ENCODE measurements at places on chromosomes 13 and 19.

DNA sequence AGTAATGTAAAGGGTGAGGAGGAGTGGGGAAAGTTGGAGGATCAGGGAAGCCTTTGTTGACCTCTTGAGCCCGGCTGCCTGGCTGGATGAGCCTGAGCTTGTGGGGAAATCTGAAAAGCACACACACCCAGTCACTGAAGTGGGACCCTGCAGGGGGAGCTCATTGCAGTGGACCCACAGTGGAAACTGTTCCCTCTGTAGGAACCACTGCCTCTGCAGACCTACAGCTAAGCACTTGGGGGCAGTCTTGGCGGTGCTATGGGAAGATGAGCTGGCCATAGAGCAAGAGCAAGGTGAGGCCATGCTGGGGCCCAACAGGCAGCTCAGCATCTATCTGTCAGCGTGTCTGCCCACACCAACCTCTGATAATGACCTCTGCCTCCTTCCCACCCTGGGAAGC lies 294.8 kb downstream of the TSHZ3 start:
- no peak for DNase-seq

DNA sequence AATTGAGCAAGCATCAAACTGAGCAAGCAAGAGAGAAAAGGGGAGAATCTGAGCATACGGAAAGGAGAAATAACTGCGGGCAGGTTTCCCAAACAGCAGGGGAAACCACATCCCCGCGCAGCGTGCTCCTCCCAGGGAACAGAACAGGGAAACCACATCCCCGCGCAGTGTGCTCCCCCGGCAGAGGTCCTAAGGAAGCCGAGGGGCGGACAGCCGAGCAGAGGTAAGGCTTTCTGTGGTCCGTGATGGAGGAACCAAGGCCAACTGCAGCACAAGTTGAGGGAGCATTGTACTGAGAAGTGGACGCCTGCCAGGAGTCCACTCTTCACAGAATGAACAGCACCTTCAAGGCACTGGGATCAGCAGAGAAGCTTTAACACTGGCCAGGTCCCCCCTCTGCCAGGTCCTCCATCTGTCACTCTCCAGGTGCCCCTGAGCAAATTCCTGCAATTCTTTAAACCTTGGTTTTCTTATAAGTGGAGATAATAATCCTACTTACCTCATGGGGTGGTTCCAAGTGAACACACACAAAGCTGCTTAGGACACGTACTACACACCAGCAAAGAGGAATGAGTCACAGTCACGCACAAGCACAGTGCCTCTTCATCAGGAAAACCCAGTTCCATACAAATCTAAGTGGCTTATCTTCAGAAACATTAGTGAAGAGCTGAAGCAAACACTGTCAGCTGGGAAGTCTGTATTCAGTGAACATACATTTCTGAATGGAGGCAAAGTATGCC lies 23.0 kb upstream of the LAMP1 start:
- no peak for DNase-seq

GRCh38 chr19:5144545-5145179 lies 175.7 kb downstream of the KDM4B start:
- DNase-seq = no peak

- no peak for DNase-seq
These were observed 4.0 kb upstream of the ZNF43 start for GRCh38 chr19:21839976-21840375.

GRCh38 chr19:56933014-56933705 lies 92.6 kb upstream of the PEG3 start:
- DNase-seq = no peak

DNA sequence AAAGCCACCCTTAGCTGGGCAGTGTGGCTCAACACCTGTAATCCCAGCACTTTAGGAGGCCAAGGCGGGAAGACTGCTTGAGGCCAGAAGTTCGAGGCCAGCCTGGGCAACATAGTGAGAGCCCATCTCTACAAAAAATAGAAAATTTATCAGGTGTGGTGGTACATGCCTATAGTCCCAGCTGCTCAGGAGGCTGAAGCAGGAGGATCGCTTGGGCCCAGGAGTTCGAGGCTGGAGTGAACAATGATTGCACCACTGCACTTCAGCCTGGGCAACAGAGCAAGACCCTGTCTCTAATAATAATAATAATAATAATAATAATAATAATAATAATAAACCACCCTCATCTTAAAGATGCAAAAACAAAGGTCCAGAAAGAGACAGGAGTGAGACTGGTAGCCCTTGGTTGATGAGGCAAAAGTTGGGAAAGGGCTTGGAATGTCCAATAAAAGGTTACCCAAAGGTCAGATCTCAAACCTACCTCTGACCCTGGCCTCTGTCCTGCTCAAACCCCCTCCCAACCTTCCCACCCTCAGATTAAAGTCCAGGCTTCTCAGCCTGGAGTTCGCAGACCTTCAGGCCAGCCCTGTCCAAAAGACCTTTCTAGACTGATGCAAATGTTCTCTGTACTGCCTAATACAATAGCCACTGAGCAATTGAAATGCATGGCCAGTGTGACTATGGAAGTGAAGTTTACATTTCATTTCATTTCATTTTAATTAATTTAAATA lies 9.1 kb downstream of the ZNF575 start:
- no peak for DNase-seq

- no peak for DNase-seq
These were observed 397.8 kb upstream of the HTR2A start for GRCh38 chr13:47294691-47295090.

DNA sequence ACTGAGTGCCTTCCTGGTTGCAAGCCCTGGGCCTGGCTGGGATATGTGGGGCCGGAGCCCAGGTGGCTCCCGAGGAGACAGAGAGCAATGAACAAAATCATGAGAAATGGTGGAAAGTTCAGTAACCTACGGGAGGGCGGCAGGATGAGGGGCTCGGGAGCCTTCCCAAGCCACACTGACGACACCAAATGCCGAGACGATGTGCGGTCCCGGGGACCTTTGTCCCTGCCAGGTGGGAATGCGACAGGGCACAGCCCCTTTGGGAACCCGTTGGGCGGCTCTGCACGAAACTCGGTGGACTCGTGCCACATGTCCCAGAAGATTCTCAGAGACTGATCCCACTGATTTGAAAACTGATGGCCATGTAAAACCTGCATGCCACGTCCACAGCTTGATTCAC lies 11.7 kb upstream of the ZNF14 start:
- no peak for DNase-seq

GRCh38 chr13:77429320-77430142 lies 102.6 kb upstream of the MYCBP2 start:
- DNase-seq = no peak

DNA sequence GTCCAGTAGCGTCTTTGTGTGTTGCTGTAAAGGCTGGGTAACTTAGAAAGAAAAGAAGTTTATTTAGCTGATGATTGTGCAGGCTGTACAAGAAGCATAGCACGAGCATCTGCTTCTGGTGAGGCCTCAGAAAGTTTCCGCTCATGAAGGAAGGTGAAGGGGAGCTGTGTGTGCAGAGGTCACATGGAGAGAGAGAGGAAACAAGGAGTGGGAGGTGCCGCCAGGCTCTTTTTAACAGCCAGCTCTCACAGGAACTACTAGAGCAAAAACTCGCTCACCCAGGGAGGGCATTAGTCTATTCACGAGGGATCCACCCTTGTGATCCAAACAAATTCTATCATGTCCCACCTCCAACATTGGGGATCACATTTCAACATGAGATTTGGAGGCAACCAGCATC lies 99.8 kb downstream of the GPR12 start:
- no peak for DNase-seq

DNA sequence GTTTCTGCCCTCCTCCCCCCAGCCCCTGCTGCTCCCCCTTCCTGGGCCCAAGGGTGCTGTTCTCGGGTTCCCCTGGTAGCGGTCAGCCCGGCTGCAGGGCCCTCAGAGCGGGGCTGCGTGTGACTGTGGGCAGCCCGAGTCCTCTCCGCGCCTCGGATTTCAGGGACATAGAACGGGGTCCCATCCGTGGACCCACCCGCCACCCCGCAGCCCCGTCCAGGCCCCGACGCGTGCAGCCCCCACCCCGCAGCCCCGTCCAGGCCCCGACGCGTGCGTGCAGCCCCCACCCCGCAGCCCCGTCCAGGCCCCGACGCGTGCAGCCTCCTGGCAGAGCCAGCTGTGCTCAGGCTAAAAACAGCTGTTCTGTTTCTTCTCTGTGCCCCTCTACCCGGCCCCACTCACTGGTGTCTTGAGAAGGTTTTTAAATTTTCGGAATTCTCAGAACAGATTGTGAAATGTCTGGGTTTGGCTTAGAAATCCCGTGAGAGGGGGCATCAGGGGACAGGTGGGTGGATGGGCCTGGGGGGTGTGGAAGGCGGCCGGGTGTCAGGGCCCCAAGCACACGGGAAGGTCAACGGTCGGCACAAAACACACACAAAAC lies 5.5 kb upstream of the PRTN3 start:
- DNase-seq = no peak

DNA sequence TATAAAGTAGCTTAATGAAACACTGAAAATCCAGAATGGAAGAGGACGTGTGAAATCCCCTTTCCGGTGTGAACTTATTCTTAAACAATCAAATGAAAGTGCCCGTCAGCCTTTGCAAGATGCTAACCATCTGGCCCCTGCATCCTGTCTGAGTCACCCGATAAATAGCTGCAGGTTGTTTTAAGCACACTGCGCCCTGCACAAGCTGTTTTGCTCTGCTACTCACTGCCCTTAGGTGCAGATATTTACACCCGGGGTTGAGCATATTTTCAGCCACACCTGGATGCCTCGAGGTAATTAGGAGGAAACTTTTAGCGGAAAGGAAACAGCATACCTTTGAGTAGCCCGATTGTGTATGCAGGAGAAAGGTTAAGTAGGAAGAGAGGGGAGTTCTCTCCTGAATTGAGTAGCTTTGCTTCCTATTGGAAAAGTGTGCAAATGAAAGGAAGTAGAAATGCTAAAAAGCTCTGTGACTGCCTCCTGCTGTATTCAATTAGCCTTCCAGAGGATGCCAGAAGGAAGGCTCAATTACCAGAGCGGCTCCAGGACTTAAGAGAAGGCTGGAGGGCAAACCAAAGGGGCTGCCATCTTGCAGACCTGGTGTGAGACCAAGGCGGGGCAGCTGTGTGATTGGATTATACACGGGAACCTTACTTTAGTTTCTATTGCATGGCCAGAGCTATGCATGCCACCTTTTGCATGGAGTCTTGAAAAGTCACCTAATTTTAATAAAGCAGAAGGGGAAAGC lies 42.5 kb downstream of the IRS2 start:
- DNase-seq = no peak

DNA sequence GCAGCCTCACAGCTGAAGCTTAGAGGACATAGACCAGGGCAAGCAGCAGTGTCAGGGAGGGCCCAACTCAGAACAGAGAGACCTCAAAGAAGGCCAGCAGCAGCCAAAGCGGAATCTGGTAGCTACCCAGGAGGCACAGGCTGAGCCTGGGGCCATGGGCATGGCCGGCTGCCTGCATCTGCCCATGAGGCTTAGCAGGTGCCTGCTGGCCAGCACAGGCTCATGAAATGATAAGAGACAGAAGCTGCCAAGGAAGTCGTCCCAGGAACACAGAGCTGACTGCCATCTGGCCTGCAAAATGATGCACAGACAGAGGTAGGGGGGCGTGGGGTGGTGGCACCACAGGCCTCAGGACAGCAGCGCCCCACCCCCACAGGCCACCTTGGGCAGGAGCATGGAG lies 29.2 kb downstream of the TUBA3C start:
- DNase-seq = no peak

GRCh38 chr19:3189702-3190469 lies 4.2 kb downstream of the NCLN start:
- no peak for DNase-seq

GRCh38 chr13:45516757-45517156 lies 52.0 kb downstream of the COG3 start:
- no peak for DNase-seq

DNA sequence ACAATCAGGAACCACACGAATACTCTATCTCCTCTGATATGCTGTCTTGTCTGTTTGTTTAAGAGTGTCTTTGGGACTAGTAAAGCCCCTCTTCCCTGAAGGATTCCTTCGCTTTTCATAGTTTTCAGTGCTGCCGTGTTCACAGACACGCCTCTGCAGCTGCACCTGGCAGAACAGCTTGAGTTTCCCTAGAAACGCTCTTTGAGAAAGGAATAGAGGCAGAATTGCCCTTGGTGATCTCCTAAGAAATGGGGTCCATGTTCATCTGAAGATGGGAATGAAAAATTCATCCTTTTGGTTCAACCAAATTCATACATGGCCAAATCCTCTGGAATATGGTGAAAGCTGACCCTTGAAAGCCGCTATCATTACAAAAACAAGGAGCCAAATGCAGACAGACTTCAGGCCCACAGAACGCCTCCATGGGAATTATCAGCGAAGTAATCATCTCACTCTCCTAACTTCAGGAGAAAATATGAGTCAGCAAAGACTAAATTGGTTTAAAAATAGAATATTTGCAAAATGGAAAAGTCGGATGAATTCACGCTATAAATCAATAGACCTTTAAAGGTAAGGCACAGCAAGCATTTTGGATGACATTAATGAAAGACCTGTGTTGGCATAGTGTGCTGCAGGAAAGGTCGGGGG lies 5.5 kb downstream of the SACS start:
- DNase-seq = no peak

DNA sequence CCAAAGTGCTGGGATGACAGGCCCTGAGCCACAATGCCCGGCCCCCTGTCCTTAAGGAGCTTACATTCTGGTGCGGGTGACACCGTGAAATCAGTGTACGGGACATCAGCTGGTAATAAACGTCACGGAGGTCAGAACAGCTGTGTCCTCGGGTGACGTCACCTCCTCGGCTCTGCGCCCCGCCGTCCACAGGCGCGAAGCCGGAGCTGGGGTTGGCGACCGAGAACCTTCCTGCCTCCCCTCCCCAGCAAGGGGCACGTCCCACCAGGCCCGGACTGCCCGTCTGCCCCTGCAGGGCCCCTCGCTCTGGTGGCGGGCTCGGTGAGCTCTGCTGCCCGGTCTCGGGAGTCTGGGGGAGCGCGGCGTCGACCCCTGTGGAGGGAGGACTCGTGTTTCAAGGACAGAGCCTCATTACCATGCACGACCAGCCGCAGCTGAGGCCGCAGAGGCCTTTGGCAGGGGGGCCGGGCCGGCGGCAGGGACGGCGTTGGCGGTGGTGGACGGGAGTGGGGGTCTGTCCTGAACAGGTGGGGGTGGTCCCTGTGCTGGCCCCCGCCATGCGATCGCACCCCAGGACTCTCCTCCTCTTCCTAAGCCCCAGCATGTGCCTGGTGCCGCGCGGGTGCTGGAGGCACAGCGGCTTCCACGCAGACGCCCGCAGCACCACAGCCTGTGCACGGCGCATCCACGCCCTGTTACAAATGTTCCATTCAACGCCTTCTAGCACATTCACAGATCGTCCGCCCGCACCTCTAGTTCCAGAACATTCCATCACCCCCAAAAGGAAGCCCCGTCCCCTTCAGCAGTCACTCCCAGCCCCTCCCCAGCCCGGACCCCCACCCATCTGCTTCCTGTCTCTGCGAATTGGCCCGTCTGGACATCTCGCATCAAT lies 5.4 kb downstream of the LINGO3 start:
- no peak for DNase-seq

- DNase-seq = no peak
These were observed 56.2 kb downstream of the COLGALT1 start for GRCh38 chr19:17611462-17612244.

- no peak for DNase-seq
These were observed 10.8 kb downstream of the CREB3L3 start for GRCh38 chr19:4164262-4164661.

DNA sequence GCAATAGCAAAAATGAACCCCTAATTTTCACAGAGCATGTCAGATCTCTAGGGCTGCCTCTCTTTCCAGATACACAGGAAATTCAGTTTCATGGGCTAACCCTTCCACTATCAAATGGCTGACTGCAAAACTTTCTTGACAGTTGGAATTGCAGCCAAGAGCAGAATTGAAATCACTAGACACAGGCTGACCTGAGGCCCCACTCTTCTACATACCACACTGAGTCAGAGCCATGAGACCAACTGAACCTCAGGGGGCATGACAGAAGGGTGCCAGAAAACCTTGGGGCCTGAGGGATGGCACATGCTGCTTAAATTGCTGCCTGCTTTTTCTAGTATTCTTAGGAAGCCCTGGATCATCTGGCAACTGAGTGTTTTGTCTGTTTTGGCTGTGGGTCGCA lies 1.7 kb upstream of the DLEU7 start:
- DNase-seq = no peak
